ENCODE measurements at places on chromosomes 2 and 18.

DNA sequence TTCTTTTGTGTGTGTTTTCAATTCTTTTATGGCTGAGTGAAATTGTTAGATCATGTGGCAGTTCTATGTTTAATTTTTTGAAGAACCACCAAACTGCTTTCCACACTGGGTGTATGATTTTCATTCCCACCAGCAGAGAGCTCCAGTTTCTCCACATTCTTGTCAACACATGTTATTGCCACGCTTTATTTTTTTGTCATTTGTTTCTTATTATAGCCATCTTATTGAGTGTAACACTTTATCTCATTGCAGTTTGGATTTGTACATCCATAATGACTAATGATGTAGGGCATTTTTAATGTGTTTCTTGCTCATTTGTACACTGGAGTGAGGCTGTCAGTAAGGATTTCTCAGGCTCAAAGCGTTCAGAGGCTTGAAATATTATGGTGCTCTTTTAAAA, 184.2 kb downstream of the PIEZO2 start:
- DNase-seq: no peak

DNA sequence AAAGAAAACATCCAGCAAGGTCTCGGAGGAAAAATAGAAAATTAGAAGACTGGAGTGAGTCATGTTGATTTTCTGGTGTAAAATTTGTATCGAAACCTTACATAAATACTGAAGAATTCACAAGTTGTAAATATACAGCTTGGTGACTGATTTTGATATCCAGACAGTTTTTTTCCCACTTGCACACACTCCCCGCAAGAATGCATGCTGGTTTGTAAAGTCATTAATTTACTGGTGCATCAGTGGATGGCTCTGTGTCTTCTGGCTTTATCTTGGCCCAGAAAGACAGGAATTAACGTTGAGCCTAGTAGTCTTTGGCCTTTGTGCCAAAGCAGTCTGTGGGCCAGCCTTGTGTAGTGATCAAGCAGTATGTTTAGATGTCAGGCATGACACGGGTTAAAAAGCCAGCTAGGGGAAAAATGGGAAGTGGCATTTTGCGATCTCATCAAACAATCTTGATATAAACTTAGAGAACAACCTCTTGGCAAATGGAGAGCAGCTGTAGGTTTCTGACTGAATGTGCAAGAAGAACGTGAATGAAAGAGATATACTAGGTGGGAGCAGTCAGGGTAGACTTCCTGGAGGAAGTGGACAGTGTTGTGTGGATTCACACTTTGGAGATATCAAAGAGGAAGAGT, 22.7 kb upstream of the CASP8 start:
- DNase-seq: no peak

DNA sequence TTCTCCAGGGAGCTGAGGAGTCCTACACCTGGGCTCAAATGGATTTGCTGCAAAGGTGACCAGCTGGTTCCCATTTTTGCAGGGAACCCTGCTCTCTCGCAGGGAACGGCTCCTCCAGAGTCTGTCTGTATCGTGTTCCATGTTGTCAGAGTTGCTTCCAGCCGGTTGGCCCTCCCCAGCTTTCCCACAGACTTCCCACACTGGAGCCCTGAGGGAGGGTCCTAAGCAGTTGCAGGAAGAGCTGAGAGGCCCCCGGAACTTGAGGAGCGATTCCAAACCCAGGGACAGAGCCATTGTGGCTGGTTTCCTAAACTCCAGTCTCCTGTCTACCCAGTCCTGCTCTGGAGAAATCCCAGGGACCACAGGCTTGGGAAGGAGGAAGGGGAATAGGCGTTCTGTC, 121.7 kb upstream of the PPP1CB start:
- DNase-seq: no peak

- no peak for DNase-seq
Observed at GRCh38 chr2:25286723-25287483, 54.8 kb downstream of the DNMT3A start.

DNA sequence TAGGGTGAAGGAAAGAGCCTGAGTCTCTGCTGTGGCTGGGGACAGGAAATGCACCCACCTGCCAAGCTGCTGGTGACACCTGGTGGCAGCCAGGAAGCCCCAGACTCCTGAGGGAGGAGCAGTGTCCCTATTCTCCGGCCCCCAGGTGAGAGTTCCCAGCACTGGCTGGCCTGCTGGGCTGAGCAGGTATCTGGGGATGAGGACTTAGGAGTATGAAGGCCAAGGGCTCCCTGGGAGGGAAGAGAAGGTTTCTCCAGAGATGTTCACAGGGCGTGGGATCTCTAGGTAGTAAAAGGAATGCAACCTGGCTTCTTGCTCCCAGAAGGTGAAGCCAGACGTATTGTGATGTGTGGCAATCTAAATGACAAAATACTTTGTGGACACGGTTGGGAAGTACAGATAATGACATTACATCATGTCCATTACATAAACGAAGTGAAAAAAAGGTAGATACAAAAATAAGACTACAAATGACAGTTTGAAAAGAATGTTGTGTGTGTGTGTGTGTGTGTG, 75.8 kb upstream of the SLC1A4 start:
- no peak for DNase-seq

Measured in pons (tissue), 1 donor.